EL (cell line): ENCODE measurements at places on chromosomes 6 and 20.

DNA sequence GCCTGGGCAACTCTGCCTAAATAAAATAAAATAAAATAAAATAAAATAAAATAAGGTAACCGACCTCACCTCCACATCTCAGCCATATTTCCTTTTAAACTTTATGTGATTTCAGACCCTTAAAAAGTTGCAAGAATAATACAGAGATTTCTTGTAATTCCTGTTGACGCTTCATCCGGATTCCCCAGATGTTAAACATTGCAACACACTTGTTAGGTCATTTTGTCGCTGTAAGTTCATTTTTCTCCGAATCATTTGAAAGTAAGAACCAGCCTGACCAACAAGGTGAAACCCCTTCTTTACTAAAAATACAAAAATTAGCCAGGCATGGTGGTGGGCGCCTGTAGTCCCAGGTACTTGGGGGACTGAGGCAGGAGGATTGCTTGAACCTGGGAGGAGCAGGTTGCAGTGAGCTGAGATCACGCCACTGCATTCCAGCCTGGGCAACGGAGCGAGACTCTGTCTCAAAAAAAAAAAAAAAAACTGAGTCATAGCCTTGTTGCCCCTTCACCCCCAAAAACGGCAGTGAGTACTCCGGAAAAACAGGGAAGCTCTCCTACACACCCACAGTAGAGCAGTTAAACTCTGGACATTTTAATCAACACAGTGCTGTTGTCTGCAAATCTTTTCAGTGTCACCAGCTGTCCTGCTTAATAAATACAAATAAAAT, 5.9 kb downstream of the PYGB start:
- no peak for DNase-seq

GRCh38 chr6:142318714-142319113, 16.9 kb downstream of the ADGRG6 start:
- DNase-seq, result no peak

GRCh38 chr6:113903666-113904330, 46.7 kb downstream of the MARCKS start:
- peak; percentile 80 for DNase-seq

DNA sequence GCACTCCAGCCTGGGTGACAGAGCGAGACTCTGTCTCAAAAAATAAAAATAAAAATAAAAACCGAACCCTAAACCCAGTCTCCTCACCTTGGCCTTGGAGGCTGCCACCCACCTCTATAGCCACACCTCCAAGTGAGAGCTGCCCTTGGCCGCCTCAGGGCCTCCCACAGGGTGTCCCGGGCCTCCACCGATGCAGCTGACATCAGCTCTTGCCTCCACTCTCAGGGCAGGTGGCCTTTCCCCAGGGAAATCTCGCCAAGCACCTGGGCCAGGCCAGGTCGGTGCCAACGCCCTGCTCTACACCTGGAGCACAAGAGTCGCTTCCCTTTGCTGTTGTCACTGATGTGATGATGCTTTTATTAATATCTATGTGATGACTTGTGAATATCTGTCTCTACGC, 8.9 kb upstream of the MYL9 start:
- no peak for DNase-seq

DNA sequence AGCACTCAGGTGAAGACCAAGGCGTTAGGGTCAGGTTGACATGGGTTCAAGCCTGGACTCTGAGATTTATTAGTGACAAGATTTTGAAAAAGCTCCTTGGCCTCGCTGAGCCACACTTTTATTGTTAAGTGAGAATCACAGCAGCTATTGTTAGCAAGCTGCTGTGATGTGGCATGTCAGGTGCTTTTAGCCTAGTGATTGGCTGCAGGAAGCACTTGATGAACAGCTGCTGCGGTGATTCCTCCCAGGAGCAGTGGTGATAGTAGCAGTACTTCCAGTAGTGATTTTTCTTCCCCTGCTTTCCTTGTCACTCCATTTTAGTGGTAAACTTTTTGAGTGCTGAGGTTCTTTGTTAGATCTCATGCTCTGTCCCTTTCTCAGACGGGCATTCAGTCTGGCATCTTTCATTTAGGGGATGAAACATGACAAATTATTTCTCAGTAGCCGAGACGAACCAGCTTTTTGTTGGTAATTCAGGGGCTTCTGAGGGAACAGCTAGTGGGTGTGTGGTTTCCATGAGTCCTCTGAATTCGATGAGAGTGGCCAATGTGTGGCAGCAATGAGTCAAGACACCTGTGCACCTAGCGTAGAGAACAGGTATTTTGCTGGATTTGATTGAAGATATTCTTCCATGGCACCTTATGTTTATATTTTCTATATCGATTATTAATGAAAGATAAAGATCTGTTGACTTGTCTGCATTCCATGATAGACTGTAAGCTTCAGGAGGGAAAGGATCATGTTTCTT, 696.7 kb downstream of the DHX35 start:
- DNase-seq, result no peak

DNA sequence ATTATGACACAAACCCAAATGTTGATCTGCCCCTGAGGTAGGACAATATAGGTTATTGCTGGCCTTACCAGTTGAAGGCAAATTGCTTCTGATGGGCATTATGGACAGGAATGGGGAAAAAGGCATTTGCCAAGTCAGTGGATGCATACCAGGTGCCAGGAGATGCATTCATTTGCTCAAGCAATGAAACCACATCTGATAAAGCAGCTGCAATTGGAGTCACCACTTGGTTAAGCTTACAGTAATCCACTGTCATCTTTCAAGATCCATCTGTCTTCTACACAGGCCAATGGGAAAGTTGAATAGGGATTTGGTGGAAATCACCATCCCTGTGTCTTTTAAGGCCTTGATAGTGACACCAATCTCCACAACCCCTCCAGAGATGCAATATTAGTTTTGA, 648.6 kb downstream of the COL12A1 start:
- no peak for DNase-seq

GRCh38 chr6:129902681-129903080, 41.6 kb upstream of the TMEM244 start:
- DNase-seq, result no peak

- no peak for DNase-seq
Measured at GRCh38 chr6:14921170-14921569, 324.7 kb upstream of the JARID2 start.

DNA sequence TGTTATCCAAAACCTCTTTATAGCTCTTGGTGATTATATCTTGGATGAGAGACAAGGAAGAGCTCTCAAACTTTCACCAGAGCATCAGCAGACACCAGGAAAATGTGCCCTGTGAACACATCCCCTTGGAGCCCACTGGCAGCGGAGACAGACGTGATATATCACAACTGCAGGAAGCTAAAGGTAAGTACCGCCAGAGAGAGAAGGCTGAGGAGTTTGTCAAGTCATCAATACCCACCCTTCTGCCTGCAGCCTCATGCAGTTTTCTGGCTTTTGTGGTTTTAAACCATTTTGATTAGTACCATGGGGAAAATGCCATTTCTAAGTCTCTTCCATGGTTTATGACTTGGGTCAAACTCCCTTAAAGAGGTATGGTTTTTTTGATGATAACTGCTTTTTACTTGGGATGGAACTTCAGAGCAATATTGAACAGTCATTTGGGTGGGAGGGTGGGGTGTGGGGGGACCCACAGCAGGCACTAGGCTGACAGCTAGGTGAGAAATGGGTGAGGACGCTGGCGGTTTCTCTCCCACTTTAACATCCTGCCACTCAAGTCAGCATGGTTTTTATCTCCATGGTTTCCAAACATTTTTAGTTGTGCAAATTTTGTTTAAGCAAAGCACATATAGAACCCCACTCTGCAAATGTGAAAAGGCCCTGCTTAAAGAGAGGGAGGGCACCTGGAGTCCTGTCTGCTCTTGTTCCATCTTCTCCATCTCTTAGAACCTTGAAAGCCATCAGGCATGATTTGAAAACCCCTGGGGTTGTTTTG, 108.4 kb downstream of the SCML4 start:
- DNase-seq, result no peak

DNA sequence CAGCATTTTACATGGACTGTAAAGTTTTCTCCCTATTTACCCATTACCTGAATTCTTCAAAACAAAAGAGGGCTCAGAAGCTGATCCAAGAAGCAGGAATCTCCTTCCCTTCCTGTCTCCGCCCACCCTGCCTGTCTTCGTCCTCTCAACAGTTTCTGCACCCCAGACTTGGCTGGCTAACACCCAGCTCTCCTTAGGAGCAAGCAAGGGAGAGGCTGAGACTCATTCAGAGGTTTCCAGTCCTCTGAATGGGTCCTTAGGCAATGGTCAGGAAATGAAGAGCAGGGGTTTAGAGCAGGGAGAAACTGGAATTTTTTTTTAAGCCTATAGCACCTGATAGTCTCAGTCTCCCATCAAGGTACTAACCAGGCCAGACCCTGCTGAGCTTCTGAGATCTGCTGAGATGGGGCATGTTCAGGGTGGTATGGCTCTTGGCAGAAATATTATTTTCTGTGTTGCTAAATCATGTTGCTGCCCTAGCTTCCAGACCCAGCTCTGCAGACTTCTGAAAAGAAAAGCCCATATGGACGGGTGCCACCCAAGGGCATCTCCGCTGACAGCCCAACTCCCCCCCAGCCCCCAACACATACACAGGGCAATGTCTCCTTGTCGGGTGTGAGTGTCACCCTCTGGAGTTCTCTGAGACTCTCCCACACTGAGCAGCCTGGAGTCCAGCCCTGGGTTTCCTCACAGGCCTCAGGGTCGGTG, 74.6 kb upstream of the CD93 start:
- DNase-seq, result peak; percentile 25

DNA sequence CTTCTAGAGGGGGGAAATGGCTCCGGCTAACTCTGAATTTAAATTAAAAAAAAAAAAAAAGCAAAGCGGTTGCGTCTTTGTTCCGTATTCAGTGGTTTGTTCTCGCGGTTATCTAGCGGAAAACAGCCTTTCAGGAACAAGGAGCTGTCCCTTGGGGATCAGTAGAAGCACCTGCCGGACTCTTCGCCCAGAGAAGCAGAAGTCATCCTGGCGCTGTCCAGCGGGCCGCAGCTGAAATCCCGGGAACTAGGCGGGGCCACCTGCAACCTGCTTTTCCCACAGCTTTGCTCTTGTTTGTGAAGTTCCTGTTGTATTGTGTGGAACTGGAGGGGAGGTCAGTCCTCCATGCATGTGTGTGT, 43.9 kb upstream of the GJE1 start:
- peak; percentile 50 for DNase-seq

GRCh38 chr6:118780668-118781067, 113.3 kb upstream of the ASF1A start:
- DNase-seq, result no peak

DNA sequence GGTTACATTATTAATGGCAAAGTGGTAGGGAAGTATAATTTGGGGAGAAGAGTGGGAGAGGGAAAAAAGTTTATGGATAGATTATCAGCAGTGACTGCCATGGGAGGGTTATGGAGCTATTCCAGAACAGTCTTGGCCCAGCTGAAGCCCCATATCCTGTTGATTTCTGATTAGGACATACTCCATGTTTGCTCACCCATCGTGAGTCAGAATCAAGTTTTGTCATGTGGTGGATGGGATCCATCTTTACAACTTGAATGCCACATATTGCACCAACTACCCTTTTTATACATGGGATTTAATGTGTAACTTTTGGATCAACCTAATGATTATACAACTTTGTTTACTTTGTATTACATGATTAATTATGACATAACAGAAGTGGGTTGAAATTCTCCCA, 217.0 kb downstream of the HAO1 start:
- DNase-seq, result no peak

DNA sequence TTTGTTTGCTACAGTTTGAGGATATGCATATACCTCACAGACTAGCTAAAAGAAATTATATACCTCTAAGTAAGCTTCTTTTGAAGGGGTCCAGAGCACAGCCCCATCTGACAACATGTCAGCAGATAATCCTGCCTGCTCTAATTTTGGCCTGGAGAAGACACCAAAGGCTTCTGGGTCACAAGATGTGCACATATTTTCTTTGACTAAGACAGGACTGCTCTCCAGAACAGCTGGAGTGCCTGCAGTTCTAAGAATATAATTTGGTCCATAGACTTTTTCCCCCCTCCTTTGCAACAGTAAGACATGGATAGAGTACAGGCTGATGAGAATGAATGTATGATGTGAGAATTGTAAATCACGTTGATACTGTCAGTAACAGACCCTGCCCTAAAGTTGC, 107.9 kb upstream of the KCNK16 start:
- no peak for DNase-seq

- peak; percentile 72 for DNase-seq
Measured at GRCh38 chr6:73566954-73567591, 46.2 kb upstream of the EEF1A1 start.

- no peak for DNase-seq
Measured at GRCh38 chr6:50717734-50718457, 4.6 kb downstream of the TFAP2D start.

DNA sequence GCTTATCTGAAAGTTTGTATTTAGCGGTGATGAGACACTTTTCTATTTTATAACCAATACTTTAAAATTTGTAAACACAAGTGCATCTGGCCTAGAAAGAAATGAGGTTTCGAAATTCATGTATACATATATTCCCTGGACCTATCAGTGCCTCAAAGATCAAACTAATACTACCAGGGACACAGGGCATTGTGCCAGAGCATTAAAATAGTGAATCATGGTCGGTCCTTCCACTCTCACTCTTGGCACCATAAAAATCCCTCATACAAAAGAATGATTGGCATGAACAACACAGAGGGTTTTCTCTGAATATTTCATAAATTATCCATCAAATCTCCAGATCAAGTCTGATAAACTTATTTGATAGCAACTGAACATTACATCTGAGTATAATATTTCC, 62.0 kb downstream of the MMUT start:
- peak; percentile 23 for DNase-seq

- DNase-seq, result no peak
Measured at GRCh38 chr6:132142308-132142707, 191.1 kb upstream of the CCN2 start.

GRCh38 chr6:135314543-135314942, 133.4 kb downstream of the MYB start:
- DNase-seq, result no peak

GRCh38 chr20:9390441-9390840, 123.9 kb upstream of the LAMP5 start:
- DNase-seq, result no peak

GRCh38 chr6:148407372-148407771, 64.7 kb downstream of the SASH1 start:
- peak; percentile 97 for DNase-seq

DNA sequence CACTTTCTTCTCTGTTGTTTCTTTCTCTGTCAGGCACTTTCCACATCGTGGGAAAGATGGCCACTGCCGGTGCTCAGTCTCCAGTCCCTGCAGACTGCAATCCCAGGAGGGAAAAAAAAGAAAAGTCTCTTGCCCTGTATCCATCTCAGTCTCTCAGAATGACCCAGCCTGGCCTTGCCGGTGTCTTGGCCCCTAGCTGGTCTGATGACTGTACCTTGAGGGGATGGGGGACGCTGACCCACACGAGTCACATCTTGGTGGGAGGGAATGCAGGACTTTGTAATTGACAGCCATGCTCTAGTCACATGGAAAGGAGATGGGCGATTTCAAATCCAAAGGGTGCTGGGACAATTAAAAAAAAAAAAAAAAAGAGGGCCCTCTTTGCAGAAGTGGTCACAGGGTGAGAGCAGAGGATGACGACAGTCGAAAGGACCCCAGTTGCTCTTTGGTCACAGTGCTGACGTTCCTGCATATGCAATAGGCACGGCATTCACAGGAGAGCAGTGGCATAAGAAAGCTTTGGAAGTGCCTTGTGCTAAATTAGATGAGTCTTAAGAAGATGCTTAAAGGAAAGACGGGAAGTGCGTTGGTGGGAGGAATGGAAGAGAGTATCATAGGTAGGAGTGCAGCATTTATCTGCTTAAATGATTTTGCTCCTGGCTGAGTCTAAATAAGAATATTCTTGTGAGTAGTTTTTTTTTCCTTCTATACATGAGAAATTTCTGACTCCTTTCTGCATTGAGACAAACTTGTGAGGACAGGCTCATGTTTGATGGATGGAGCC, 63.9 kb upstream of the AKAP12 start:
- no peak for DNase-seq

GRCh38 chr20:23514848-23515247, 23.9 kb downstream of the CST8 start:
- DNase-seq, result no peak
